GM03348 (cell line): ENCODE measurements at places on chromosomes 3 and 15.
A peak's percentile ranks its signal among the peaks of the same experiment; 100 is the strongest.

DNA sequence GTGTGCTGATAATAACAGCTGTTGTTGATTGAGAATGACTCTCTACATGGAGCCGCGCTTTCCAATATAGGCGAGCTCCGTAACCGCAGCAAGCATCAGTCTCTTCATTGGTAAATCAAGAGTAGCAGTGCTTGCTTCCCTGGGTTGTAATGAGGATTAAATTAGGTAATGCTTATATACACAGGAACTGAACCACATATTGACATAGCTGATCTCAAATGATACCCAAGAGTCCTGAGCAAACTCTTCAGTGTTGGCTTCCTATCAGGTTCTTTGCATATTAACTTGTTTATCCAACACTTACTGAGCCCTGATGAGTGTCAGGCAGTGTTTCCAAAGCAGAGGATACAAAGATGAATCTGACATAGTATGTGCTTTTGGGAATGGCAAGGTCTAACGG, 46.4 kb upstream of the SLCO3A1 start:
- no peak for DNase-seq

DNA sequence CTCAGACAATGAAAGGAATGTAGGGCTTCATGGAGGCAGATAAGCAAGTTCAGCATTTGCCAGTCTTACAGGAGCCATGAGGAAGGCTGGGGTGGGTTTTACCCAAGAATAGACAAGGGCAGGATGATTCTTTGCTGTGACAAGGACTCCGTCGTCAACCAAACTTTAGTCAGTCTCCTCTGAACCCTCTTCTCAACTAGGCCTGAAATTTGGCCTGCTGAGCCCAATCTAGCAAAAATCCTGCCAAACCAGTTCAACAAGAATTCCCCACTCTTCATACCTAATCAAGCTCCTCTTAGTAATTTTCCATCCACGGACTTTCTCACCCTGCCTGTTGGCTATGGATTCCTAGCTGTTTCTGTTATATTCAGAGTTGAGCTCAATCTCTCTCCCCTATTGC, 280.5 kb downstream of the TBL1XR1 start:
- no peak for DNase-seq

DNA sequence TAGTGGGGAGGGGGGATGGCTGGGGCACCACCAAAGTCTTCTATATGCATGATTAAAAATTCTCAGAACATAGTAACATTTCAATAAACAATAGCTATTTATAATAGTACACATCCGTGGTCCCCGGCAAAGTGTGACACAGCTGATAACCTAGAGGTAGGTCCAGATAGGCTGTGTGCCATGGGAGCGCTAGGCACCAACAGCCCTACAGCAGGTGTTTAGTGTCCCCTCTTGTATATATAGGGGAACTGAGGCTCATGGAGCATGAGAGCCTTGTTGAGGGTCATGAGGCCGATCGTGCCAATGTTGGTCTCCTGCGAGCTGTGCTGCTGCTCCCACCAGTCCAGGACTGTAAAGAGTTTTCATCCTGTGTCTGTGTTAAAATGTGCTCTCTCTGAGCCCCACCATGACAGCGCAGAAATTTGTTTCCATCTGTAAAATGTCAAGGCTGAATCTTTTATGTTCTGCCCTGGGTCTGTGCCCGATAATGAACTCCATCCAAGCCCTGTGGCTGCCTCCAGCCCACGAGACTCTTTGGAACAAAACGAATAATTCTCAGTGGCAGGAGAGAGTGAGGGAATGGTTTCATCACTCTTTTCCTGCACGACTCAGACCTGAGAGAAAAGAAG, 14.5 kb downstream of the TMEM158 start:
- DNase-seq = peak; percentile 62

GRCh38 chr3:46881596-46882376, 4.3 kb downstream of the PTH1R start:
- DNase-seq = peak; percentile 51

DNA sequence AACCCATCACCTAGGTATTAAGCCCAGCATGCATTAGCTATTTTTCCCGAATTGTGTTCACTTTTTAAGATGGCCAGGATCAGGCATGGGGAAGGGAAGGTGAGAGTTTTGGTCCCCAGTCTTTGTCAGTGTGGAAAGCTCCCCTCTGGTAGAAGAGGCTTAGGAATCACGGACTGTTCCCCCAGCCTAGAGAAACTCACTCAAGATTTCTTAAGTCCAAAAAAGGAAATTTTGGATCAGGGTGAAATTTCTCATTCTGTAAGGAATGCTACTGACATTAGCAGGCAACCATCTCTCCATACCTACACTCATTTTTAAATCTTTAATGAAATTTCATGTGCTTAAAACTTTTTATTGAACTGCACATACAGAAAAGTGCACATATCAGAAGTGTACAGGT, 70.3 kb upstream of the GALNT15 start:
- peak; percentile 20 for DNase-seq

DNA sequence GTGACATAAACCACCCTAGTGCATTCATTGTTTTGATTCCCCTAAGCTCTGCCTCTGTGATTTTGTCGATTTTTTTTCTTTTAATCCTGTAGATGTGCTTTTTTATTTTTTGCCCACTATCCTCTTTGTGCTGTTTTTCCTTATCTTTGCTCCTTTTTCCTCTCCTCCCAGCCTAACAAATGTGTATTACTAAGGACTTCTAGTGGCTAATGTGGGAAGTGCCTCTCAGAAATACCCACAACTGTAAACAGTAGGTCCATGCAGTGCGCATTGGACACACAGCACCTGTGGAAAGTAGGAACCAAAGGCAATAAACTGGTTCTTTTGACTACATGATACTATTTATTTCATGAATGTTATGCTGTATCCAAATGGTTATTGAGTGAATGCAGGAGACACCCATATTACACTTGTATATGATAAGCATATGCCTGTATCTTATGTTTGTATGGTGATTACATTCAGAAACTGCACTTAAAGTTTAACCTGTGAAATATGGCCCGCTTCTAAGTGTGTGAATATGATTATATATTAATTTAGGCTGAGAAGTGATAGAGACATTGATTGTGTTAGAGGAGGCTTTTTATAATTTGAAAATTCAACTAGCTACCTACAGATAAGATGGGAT, 147.8 kb downstream of the PLCL2 start:
- peak; percentile 53 for DNase-seq

- DNase-seq = no peak
Measured at GRCh38 chr3:160648701-160649100, 28.3 kb upstream of the ARL14 start.

GRCh38 chr15:87167055-87167454, 1087.4 kb downstream of the AGBL1 start:
- no peak for DNase-seq

DNA sequence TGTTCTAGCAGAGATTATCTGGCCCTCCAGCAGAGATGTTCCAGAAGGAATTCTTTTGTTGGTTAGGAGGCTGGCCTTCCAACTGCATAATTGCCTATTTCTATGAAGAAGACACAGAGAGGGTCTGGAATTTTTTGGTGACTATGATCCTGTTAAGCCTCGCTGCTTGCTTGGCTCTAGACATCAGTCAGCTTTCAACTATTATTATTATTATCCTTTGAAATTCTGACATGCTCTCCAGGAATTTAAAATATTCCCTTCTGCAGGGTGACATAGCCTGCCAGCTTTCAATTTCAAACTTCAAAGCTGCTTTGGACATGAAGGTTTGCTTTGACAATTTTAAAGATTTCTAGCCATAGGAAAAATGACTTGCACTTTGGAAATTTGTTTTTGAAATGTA, 26.3 kb upstream of the ZNF148 start:
- peak; percentile 64 for DNase-seq

DNA sequence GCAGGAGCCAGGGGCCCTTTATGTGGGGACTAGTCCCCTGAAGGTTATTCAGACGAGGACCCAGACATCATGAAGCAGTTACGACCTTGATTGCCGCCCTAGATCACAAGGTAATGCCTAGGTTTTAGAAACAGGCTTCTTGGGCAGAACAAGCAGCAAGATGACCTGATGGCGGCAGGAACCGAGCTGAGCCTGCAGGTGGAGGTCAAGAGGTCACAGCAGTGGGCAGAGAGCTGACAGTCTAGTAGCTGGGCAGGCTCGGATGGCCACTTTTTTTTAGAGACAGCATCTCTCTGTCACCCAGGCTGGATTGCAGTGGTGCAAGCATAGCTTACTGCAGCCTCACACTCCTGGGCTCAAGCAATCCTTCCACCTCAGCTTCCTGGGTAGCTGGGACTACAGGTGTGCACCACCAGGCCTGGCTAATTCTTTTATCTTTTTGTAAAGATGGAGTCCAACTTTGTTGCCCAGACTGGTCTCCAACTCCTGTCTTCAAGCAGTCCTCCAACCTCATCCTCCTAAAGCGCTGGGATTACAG, 83.5 kb upstream of the ABHD17C start:
- DNase-seq = no peak

DNA sequence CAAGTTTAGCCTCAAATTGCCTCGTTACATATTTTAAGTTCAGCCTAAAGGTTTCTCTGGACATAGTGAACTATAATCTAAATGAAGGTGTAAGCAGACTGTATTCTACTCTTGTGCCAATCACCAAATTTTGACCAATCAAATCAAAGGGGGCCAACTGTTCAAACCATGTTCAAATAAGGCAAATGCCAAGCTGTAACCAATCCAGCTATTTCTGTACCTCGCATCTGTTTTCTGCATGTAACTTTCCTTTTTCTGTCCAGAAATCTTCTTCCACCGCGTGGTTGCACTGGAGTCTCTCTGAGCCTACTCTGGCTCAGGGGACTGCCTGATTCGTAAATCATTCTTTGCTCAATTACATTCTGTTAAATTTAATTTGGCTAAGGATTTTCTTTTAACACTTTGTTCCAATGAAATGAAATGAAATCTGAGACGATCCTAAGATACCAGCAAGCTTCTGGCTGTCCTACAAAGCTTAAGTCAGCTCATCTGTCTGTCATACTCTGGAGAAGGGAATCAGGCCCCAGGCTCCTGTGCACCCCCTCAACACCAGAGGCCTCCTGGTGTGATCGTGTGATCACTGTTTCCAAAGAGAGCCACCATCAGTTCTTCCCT, 53.2 kb upstream of the ZNF148 start:
- no peak for DNase-seq

- DNase-seq = no peak
Measured at GRCh38 chr15:92059036-92059970, 205.8 kb downstream of the SLCO3A1 start.

DNA sequence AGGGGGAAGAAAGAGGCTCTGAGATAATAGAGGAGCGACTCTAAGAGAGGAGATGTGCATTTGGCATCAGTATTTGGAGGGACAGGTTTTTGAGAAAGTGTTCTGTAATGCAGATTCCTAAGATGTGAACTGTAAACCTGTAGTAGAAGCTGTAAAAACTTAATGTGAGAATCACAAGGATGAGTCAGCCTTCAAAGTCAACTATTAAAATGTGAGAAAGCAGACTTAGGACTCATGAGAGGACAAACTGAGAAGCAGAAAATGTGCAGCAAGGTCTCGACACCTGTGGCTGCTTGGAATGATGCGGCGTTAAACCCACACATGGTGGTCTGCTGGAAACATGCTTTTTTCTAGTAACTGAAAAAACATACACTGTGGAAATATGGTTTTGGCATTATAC, 36.0 kb downstream of the USP13 start:
- DNase-seq = peak; percentile 16

DNA sequence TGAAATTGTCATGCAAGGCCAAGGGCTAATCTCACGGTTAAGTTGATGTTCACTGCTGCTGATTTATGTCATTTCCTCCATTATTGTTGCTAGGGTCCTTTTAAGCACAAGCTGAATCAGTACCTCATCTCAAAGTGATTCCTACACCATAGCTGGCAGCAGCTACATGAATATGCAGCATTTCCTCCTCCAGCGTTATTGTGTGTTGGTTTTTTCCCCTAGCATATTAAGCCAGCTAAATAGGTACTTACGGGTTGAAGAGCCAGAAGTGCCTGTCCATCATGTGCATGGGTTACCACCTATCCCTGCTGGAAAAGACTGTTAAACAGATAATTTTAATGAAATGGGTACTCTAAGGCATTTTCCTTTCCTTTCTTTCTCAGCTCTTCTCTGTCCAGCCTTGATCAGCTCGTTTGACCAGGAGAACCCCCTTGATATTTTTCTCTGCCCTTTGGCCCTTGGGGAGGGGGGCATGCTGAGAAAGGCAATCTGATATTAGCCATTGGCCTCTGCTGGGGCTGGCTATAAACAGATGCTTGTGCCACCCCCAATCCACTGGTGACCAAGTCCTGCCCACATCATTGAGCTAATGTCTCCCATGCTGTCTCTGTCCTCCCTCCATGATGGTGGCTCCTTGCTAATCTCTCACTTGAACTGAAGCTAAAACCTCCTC, 115.6 kb upstream of the PLXNA1 start:
- DNase-seq = no peak

DNA sequence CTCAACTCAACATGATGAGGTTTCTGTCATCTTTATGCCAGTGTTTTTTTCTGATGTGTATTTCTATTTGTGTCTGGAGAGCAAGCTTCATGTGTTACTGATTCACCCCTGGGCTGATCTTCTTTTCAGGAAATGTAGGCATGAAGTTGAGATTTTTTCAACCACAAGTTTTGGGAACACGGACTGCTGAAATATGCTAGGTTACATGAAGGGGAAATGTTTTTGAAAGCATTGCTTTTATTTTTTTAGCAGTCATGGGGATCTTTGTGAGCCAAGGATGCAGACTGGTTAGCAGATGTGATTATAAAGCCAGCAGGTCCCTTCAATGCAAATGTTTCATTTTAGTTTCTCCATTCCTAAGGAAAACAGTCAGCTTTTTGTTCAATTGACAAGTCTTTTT, 219.3 kb upstream of the COL8A1 start:
- DNase-seq = peak; percentile 80

DNA sequence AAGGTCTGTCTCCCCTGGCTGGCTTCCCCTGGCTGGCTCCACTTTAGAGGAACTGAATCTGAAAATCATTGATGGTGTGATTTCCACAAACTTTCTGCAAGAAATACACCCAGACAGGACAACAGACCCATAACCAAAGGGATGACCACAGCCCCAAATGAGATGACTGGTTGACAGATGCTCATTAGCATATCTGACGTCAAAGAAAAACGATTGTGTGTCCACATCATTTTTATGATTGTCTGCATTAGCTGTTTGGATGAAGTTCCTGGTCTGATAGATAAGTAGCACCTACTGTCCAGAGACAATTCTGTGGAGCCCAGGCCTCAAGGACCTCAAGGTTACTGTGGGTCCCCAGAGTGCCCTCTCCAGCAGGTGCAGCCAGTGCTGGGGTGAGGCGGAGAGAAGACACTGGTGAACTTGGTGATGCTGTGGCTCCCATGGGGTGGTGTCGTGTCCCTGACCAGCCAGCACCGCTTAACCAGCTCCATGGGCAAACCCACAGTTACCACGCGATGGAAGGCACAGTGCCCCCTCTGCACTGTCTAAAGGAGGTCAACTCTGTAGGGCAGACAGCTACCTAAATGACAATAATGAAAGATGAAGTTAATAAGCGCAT, 127.4 kb downstream of the NSMCE3 start:
- no peak for DNase-seq

DNA sequence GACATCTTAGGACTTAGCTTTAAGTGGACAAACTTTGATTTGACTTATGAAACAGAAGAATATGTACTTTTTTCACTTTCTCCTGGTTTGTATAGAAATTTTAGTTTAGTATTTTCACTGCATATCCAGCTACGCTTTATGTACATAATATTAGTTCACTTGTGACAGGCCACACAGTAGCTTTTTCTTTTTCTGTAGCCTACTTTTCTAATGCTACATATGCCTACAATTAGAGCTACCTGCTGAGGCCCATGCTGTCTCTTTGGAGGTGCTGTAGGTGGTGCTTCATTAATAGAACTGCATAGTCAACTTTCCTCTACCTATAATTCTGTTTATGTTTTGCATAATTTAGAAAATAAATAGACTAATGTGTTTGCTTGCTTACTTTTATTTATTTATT, 191.6 kb downstream of the NLGN1 start:
- DNase-seq = no peak
